T-cell (primary cell): ENCODE measurements at places on chromosomes 11 and 22.

DNA sequence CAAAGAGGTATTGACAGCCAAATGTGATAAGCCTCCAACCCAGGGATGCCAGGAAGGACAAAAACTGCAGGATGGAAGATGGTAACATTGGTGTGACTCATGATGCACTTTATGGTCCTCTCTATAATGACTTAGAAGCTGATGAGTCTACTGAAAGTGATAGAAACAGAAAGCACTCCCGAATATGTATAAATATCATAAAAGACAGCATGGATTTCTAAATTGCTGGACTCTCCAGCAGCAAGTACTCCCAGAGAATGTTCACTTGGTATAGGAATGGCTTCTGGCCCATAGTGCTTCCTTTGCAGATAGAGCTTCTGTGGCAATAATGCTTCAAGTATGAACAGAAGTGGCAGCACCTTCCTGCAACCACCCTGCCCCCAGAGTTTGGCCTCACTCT lies at the start of gene OR52B2:
Gene OR52B2 (minus strand): TSS at position 101 of the 400 bp plus-strand sequence. CDS start 0 bp downstream, at position 101.
- H3K4me3 ChIP-seq = no peak within 1 kb of the TSS
- no peaks in the 10 kb centered on the region for H3K27me3 ChIP-seq
- no peak within 1 kb of the TSS for H3K27ac ChIP-seq
- no peak for DNase-seq
- H3K36me3 ChIP-seq = no peaks in the 10 kb centered on the region
- no peaks in the 10 kb centered on the region for H3K4me1 ChIP-seq

- H3K4me1 ChIP-seq = no peaks in the 10 kb centered on the region
- no peak for DNase-seq
- H3K36me3 ChIP-seq = no peaks in the 10 kb centered on the region
- H3K27ac ChIP-seq = no peak overlapping the region
- no peaks in the 10 kb centered on the region for H3K27me3 ChIP-seq
Observed at GRCh38 chr22:45510376-45511232, 7.9 kb downstream of the FBLN1 start.

- DNase-seq = no peak
- H3K27ac ChIP-seq = no peak overlapping the region
- no peak overlapping the region for H3K4me3 ChIP-seq
- no peaks in the 10 kb centered on the region for H3K36me3 ChIP-seq
- H3K27me3 ChIP-seq = peaks cover 40% of the 10 kb centered on the region
Observed at GRCh38 chr22:45937960-45938359, 39.0 kb downstream of the WNT7B start.

- no peak overlapping the region for H3K27ac ChIP-seq
- peaks cover 3% of the 10 kb centered on the region for H3K27me3 ChIP-seq
- H3K4me1 ChIP-seq = no peaks in the 10 kb centered on the region
- DNase-seq = no peak
- H3K36me3 ChIP-seq = no peaks in the 10 kb centered on the region
Observed at GRCh38 chr11:133149698-133150097, 382.6 kb downstream of the OPCML start.

DNA sequence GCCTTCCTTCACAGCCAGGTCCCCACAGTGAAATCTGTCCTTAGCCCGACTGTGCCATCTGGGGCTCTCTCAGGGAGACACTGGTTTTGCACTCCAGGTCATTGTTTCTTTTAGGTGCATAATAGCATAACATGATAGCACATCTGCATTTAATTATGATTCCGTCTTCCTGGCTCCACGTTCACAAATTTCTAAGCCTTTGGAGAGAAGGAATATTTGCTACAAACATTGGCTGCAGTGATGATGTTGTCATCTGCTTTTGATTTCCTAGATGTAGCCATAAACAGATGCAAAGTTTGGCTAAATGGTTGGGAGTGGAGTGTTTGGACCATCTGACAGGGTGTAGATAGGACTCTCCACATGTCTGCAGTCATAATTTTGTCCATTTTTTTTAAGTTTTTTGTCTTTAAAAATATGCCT lies 12.0 kb upstream of the CAT start:
- DNase-seq = no peak
- H3K27me3 ChIP-seq = peaks cover 9% of the 10 kb centered on the region
- H3K27ac ChIP-seq = no peak overlapping the region
- no peak overlapping the region for H3K4me3 ChIP-seq
- H3K4me1 ChIP-seq = no peaks in the 10 kb centered on the region

- DNase-seq = no peak
- H3K27me3 ChIP-seq = peaks cover 6% of the 10 kb centered on the region
- H3K4me3 ChIP-seq = no peak overlapping the region
- peaks cover 32% of the 10 kb centered on the region for H3K4me1 ChIP-seq
- H3K36me3 ChIP-seq = peaks cover 9% of the 10 kb centered on the region
Observed at GRCh38 chr11:65710421-65710820, 1.6 kb upstream of the KAT5 start.

- no peak overlapping the region for H3K27ac ChIP-seq
- no peak overlapping the region for H3K4me3 ChIP-seq
- no peaks in the 10 kb centered on the region for H3K27me3 ChIP-seq
- H3K4me1 ChIP-seq = no peaks in the 10 kb centered on the region
- DNase-seq = no peak
Observed at GRCh38 chr11:37107831-37108230, 509.8 kb upstream of the RAG2 start.

GRCh38 chr11:93034031-93034722 lies 64.7 kb downstream of the MTNR1B start:
- H3K4me3 ChIP-seq = no peak overlapping the region
- no peak for DNase-seq
- H3K27me3 ChIP-seq = peaks cover 2% of the 10 kb centered on the region
- no peaks in the 10 kb centered on the region for H3K36me3 ChIP-seq
- no peak overlapping the region for H3K27ac ChIP-seq
- H3K4me1 ChIP-seq = no peaks in the 10 kb centered on the region

- H3K4me1 ChIP-seq = no peaks in the 10 kb centered on the region
- H3K27me3 ChIP-seq = no peaks in the 10 kb centered on the region
- no peak for DNase-seq
- no peaks in the 10 kb centered on the region for H3K36me3 ChIP-seq
Observed at GRCh38 chr11:16959602-16960001, 54.6 kb downstream of the PLEKHA7 start.

DNA sequence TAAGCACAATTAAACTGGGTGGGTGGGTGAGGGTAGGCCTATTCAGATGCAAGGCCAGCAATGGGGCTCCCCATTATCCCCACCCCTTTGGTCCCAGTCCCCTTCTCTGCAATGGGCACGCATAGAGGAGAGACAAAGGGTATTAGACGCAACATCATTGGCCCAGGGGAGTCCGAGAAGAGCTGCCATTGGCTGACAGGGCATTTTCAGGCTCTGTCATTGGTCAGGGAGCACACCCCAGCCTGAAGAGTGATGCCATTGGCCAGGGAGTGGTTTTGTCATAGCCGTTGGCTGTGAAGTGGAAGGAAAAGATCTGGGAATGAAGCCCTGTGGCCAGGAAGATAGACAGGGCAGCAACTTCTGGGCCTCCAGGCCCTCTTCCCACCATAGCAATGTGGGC lies 2.8 kb upstream of the TRIM3 start:
- peaks cover 17% of the 10 kb centered on the region for H3K36me3 ChIP-seq
- peaks cover 17% of the 10 kb centered on the region for H3K4me1 ChIP-seq
- no peak overlapping the region for H3K27ac ChIP-seq
- H3K27me3 ChIP-seq = no peaks in the 10 kb centered on the region

DNA sequence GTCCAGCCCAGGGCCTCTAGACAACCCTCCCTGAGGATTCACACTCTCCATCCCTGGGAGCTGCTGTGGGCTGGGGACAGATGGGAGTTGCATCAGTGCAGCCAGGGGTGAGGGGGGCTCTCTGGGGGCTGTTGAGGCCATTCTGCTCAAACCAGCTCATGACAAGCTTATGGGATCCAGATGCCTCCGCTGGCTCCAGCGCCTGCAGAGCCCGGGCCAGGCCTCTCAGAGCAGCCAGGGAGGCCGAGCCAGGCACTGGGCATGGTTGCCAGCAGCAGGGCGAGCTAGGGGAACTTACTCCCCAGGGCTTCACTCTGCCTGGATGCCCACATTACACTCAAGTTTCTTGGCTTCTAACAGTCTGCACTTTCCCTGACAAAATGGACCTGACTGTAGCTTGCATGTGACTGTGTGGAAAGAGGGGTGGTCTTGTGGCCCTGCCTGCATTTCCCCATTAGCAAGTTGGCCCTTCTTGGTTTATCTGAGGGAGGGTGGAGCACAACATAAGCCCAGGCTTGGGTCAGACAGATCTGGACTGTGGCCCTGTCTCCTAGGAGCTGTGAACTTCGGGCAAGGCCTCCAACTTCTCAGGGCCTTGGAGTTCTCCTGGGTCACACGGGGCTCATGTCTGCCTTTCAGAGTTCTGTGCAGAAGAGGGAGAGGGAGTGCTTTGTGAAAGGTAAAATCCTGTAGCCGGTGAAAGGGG lies 34.5 kb upstream of the CYB5R3 start:
- no peak overlapping the region for H3K4me3 ChIP-seq
- no peak overlapping the region for H3K27ac ChIP-seq
- H3K36me3 ChIP-seq = no peaks in the 10 kb centered on the region
- no peaks in the 10 kb centered on the region for H3K4me1 ChIP-seq

DNA sequence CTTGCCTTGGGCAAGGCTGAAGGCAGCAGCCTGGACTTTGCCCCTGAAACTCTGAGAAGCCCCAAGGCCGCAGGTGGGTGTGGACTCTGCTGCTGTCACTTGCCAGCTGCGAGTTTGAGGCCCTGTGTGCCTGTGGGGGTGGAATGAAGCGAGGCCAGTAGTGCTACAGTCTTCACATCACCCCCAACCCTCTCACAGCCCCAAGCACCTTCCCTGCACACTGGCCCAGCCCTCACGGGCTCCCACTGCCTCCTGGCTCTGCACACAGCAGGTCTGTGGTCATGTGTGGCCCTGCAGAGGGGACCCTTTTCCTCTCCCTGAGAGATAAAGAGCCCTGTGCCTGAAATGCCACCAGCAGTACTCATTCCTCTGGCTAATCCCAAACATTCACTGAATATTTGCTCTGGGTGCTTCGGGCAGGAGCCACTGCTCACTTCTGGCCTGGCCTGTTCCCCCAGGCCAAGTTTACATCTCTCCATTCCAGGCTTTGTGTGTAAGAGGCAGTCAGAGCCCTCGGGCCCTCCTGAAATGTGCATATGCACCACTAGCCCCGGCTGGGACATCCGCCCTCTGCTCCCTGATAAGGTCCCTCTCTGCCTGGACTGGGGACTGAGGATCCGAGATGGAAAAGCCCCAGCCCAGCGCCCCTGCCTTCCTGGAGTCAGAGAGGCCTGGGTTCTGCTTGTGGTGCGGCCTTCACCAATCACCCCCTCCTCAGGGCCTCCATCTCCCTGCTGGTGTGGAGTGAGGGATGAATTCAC lies 17.7 kb downstream of the MGAT3 start:
- peaks cover 23% of the 10 kb centered on the region for H3K4me1 ChIP-seq
- H3K27ac ChIP-seq = no peak overlapping the region
- no peaks in the 10 kb centered on the region for H3K27me3 ChIP-seq
- DNase-seq = no peak
- H3K36me3 ChIP-seq = no peaks in the 10 kb centered on the region

GRCh38 chr11:115984228-115984627 lies 480.0 kb upstream of the CADM1 start:
- no peak overlapping the region for H3K4me3 ChIP-seq
- H3K4me1 ChIP-seq = no peaks in the 10 kb centered on the region
- no peaks in the 10 kb centered on the region for H3K36me3 ChIP-seq
- peaks cover 10% of the 10 kb centered on the region for H3K27me3 ChIP-seq

DNA sequence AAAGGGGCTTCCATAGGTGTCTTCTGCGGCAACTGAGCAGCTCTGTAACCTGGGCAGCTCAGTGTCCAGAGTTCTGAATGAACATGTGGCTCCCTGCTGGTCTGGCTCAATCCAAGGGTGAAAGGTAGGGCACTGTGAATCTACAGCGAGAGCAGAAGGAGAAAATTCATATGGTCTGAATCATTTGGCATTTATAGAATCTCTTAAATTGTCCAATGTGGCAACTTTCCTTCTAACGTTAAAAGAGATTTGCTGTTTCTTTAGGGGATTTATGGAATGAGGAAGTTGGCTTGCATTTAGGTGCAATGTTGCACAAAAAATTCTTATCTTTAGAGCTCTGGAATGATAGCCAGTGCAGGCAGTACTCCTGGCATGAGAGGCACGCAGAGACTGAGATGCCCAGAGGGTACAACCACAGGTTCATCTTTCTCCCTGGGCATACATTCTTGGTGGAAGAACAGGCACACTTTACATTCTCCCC lies 17.0 kb downstream of the ATXN10 start:
- H3K36me3 ChIP-seq = peaks cover 4% of the 10 kb centered on the region
- DNase-seq = no peak
- peaks cover 8% of the 10 kb centered on the region for H3K4me1 ChIP-seq
- no peak overlapping the region for H3K27ac ChIP-seq
- no peaks in the 10 kb centered on the region for H3K27me3 ChIP-seq

DNA sequence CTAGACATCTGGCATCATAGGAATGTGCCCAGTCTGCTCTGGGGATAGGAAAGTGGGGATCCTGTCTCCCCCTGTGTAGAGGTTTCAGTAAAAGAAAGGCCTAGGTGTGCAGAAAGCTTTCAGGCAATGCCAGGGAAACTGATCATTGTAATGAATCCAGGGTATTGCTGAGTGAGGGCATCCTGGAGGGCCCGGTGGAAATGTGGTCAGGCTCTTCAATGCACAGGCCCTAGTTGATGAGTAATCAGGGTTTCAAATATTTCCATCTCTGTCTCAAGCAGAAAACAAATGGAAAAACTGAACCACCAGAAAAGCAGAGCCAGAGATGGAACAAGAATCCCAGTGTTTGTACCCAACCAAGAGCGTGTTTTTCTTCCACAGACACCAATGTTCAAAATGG lies 2.0 kb downstream of the CD3E start:
- H3K27me3 ChIP-seq = no peaks in the 10 kb centered on the region
- no peak for DNase-seq
- H3K27ac ChIP-seq = peak overlapping the region; percentile 91
- peaks cover 43% of the 10 kb centered on the region for H3K36me3 ChIP-seq
- peaks cover 50% of the 10 kb centered on the region for H3K4me1 ChIP-seq

GRCh38 chr11:107769189-107769588 lies 57.3 kb upstream of the SLN start:
- H3K27me3 ChIP-seq = no peaks in the 10 kb centered on the region
- H3K4me3 ChIP-seq = no peak overlapping the region
- H3K27ac ChIP-seq = no peak overlapping the region
- H3K4me1 ChIP-seq = no peaks in the 10 kb centered on the region
- no peaks in the 10 kb centered on the region for H3K36me3 ChIP-seq

- H3K27me3 ChIP-seq = peaks cover 43% of the 10 kb centered on the region
- no peak overlapping the region for H3K4me3 ChIP-seq
- peak; percentile 44 for DNase-seq
- no peaks in the 10 kb centered on the region for H3K36me3 ChIP-seq
- H3K4me1 ChIP-seq = peaks cover 67% of the 10 kb centered on the region
Observed at GRCh38 chr22:39658367-39658766, 87.8 kb downstream of the CACNA1I start.
